ENCODE measurements at places on chromosomes 12 and 14.

DNA sequence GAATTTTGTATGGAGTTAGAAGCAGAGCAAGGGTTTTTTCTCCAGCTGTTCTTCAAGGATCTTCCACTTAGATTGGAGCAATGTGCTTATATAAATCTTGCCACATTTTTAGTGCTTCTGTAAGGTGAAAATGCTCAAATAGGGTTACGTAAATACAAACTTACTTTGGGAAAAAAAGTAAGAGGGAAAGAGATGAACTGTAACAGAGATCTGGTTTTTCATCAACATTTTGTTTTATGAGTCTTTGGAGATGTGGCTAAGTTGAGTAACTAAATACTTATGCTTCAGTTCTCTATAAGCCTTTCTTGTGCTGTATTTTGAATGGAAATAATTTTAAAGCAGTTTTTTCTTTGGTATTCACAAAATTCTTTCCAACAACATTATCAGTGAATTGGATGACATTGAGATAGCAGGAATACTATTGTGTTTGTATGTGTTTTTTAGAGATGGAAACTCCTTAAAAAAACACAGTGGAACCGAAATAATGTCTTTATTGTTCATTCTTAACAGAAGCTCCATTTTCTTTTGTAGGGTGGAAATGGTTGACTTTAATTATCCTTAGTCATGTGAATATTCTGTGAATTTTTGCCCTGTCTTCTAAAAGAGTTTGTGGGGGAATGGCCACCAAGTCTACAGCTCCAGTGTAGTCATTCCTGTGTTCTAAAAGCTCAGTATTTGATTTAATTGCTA is 45.7 kb downstream of the NPAS3 start:
- DNase-seq, result no peak

DNA sequence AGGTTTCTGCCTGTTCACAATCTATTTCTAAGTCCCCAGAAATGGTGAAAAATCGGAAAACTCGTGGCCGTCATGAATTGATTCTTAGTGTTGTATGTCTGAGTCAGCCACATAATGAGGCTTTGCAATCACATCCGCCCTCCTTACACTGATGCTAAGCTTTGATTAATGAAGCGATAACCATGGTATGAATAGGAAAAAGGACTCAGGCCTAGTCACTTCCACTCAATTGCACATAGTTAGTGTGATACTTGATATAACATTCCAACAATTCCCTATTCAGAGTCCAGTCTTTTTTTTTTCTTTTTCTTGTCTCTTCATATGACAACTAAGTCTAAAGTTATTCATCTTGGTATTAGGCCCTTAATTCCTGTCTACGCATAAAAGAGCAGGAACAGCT is 1231.0 kb downstream of the VRK1 start:
- DNase-seq, result no peak

DNA sequence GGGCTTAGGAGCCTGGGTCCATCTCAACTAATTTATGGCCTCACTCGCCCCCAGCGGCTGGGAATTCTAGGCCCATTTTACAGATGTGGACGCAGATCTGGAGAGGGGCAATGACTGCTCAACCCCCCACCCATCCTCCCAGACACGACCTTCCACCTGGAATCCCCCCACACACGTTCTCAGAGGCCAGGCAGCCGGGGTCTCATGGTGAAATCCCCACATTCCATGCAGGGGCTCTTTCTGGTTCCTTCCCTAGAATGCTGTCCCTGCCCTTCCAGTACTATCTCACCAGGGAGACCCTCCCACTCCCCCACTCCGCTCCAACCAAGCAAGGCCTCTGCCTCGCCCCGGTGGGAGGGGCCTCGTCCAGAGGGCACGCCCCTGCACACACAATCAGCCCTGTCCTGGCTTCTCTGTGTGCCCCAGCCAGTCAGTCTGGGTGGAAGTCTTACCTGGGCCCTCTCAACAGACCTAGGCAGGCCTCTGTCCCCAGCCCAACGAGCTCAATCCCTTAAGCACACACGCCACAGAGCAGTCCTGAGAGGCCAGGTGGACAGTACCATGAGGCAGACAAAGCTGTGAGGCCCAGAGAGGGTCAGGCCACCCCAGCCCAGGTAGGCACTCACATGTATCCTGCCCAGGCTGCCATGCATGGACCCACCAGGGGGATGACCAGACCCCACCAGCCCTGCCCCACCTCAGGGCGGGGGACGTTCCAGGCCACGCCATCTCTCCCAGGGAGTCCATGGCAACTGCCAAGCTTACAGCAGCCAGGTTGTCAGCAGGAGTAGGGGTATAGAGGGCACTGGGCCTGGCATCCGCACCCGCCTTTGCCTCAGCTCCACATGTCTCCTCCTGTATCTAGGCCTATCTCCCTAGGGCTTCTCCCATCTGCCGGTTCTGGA is 1.3 kb upstream of the ANKRD9 start:
- no peak for DNase-seq

GRCh38 chr12:88496891-88497371 is 83.3 kb downstream of the KITLG start:
- DNase-seq, result no peak

- DNase-seq, result no peak
Observed at GRCh38 chr12:29713729-29714128, 70.0 kb downstream of the TMTC1 start.
